Activated T-helper 2 cell treated with anti-CD3 and anti-CD28 coated beads, Interferon-gamma antibody, Interleukin-2, Interleukin-4, amounts not matched to agents 10 μg/mL and 5 μg/mL and 100 μg/mL, durations not matched to agents 14 hours and 24 hours and 36 hours (primary cell): ENCODE measurements at places on chromosomes 12 and 14.

DNA sequence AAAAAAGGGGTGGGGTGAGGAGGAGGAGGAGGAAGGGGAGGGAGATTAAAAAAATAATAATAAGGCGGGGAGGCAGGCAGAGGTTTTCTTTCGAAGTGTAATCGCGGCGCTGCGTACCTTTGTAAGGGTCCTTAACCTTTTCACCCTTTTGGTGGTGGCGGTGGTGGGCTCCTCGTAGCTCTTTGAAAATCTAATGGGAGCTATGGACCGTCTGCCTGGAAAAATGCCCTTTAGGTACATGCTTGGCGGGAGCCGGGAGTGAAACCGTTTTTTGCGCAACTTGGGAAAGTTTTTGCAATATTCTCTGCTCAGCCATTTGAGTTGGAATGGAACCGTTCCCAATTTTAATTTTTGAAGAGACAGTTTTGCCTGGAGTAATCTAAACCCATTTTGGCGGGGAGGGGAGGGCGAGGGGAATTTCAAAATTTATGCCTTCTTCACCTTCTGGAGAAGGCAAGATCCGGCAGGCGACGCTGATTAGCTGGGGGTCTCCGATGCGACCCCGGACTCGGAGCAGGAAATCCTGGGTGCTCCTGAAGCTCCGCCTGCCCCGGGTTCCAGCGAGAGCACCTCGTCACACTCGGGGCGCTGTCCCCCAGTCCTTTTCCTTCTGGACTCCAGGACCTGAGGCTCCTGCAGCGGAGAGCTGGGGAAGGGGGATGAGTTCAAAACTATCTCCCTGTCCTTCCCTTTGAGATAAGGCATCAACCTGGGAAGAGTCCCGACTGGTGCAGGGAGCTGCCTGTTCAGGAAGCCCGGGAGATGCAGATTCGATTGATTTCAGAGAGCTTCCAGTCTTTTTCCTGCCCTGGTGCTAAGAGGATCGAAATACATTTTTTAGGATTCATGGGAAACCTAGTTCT is 74.6 kb upstream of the TBX5 start:
- DNase-seq, result no peak

DNA sequence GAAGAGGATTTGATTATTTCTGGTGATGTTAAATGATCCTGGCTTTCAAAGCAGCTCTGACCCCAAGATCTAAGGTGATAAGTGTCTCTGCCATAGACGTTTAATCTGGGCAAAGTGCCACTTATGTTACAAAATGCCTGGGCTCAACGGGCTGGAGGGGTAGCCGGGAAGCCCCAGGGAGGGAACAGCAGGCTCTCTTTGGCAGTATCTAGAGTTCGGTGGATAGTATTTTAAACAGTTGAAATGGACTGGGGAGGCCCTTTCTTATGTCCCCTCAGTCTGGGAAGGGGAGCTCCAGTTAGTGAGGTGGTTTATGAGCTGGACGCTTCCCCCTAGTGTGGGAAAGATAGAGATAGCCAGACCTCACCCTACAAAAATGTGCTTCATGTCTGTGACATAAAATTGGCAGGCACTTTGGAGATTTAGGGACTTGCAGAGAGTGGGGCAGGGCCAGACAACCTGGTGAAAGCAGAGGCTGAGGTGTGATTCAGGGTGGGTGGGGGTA is 5.5 kb upstream of the HOXC11 start:
- no peak for DNase-seq

- DNase-seq, result no peak
Observed at GRCh38 chr14:72315714-72316113, 383.5 kb downstream of the RGS6 start.

- peak; percentile 67 for DNase-seq
Observed at GRCh38 chr12:26831951-26832821, 808 bp downstream of the ITPR2 start.

DNA sequence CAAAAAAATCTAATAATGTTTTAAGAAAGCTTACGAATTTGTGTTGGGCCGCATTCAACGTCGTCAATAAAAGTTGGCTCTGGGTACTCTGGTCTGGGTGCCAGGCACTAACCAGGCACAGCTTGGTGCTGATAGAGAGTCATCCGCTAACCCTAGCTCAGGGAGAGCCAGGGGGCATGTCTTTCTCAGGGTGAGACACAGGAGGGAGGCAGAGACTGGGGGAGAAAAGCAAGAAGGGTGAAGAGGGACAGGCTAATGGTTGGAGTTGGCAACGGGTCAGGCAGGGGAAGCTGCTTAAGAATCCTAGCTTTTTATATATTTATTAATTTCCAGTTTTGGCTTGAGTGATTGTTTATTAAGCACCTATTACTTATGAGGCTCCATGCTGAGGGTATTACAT is 105.0 kb downstream of the CMKLR1 start:
- no peak for DNase-seq

- DNase-seq, result no peak
Observed at GRCh38 chr14:36952689-36953088, 219.7 kb downstream of the SLC25A21 start.

DNA sequence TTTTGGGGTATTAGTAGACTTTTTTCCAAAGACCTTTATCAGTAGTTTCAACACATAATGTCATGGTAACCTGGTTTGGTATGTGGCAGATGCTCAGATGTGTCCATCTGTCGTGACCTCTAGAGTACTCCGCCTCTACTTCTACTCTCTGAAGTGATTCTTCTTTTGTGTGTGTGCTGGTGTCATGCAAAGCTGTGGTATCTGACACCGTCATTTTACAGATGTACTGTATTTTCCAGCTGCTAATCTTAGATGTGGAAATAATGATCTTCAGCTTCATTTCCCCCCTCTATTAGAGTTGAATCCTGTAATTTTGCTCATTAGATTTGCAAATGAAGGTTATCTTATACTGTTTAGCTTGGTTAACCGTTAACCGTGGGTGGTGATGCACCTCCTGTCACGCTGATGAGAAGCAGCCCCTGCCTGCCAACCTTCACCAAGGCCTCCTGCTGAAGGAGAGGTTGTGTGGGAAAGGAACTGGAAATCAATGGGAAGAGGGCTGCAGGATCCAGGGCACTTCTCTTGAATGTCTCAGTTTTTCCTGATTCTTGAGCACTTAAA is 222.4 kb upstream of the AMIGO2 start:
- no peak for DNase-seq

GRCh38 chr12:40502322-40502721 is 189.9 kb upstream of the CNTN1 start:
- DNase-seq, result no peak

- DNase-seq, result no peak
Observed at GRCh38 chr12:3578557-3578956, 87.6 kb downstream of the PRMT8 start.

GRCh38 chr12:129819391-129819790 is 84.4 kb downstream of the TMEM132D start:
- DNase-seq, result no peak

DNA sequence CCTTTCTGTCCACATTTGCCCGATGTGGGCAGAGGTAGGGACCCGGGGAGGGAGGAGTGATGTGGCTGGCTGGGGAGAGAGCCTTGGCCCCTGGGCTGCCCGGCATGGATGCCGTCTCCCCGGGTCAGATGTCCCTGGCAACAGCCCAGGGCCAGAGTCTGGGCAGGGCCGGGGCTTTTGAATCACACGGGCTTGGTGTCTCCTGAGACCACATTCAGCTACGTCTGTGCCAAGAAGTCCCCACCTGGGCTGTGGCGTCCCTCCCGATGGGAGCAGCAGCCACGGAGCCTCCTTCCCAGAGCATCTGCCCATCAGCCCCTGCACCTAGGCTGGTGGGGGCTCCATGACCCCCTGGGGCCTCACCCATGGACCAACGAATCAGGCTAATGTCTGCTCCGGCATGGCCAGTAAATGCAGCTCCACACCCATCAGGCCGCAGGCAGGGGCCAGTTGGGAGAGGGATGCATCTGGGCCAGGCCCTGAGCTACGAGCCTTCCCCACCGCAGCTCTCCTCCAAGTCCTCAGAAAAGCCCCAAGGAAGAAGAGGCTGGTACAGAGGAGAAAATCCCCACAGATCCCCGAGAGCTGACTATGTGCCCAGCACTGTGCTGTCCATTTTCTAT is 109.4 kb downstream of the RFLNA start:
- no peak for DNase-seq

DNA sequence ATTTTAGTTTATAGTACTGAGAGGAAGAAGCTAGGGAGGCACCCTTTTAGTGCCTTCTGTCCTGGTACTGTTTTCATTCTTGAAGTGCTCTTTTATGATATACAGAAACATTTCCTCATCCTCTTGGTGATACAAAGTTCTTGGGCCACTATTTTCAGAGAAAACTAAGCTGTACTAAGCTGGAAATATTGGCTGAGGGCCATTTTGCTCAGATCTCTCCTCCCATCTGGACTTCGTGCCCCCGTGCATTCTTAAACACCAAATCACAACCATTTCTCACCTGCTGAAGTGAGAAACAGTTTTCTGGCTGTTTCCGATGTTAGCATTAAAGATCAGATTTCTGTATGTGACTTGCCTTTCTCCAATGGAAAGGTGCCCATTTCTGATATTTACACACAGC is 158.9 kb downstream of the FBXL14 start:
- no peak for DNase-seq

DNA sequence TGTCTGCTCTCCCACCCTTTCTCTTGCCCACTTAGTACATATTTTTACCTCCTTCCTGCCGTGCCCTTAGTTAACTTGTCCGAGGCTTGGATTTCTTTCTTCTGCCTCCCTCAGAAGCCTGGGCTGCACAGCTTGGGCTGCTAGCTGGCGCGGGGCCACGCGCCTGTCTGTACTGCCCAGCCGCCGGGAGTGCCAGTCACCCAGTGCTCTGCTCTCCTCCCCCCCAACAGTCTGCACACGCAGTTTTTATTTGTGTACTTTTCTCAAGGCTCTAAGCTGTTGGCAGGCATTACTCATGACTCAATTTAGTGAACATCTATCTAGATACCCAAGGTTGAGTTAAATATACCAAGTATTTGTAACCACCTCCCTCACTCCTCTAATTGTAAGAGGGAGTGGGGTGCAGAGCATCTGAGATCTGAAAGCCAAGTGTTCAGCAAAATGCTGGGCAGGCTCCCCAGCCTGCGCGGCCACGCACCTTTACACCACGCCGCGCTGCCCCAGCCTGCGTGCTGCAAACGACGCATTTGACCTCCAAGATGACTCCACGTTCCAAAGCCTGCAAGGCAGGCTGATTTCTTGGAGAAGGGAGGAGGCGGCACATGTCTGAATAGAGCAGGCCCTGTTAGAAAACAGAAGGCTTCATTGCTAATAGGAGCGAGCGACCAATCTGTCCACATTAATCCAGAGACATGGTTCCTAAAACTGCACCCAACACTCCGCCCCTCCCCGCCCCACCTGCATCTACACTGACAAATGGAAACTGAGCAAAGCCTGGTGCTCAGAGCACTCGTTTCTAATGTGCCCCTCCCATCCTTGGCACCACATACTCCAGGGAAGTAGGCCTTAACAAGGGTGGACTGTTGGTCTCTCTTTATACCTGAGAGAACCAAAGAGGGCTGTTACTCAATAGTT is 18.2 kb upstream of the CACNA2D4 start:
- DNase-seq, result no peak

DNA sequence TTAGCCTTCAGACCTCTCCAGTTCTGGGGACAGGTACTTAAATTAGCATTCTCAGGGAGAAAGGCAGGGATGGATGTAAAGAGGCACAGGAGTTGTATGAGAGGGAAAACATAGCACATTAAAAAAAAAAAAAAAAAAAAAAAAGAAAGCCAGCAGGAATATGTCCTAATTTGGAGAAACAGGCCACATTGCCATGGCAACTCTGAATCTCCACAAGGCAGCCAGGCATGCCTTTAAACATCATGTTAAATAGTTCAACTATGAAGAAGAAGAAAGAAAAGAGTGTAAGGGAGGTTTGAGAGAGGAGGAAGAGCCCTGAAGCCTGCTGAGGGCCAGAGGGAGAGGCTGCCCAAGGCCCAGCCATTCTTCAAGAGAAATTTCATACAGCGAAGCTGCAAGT is 145.8 kb downstream of the GRIN2B start:
- no peak for DNase-seq
